ENCODE measurements at places on chromosomes 5 and 9. TPM values are rescaled to one million over a fixed set of nuclear protein-coding genes. Genes with fewer than 3 reads are reported as not detected.

DNA sequence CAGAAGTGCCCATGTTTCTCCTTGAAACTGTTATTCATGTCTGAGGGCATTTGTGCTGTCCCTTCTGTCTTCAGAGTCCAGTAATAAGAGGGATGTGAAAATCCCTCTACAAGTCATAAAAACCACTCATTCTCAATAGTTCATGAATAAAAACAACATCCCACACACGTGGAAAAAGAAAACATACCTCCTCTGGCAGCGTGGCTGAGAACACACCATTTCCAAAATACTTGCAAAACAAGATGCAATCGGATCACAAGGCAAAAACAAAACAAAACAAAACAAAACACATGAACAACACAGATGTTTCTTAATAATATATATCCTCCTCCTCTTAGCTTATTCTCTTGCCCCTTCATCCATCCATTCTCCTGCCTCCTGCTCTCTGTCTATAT, 71.0 kb upstream of the EQTN start:
- H3K27me3 ChIP-seq = peaks cover 3% of the 10 kb centered on the region
- H3K4me3 ChIP-seq = no peak overlapping the region
- peak overlapping the region; percentile 9 for H3K27ac ChIP-seq
- H3K4me1 ChIP-seq = peaks cover 32% of the 10 kb centered on the region

GRCh38 chr5:176611435-176611834, 1.5 kb upstream of the GPRIN1 start:
- DNase-seq = peak; percentile 53
- H3K27ac ChIP-seq = no peak overlapping the region
- peaks cover 20% of the 10 kb centered on the region for H3K4me1 ChIP-seq

DNA sequence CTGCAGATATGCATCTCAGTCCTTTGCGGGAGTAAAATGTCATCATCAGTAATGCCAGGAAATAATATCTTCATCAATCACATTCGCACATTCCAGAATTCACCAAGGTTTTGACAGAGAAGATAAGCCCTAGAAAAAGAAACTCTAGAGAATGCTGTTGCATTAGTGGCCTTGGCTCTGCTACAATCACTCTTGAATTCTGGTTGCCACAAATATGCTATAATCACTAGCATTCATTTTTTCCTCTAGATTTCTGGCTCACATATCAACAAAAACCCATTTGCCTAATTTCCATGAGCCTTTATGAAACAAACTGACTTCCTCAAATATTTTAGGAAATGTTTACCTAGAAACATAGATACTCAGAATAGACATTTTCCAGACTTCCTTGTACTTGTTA, 653.4 kb downstream of the ANXA1 start:
- H3K4me1 ChIP-seq = no peaks in the 10 kb centered on the region
- DNase-seq = no peak
- H3K4me3 ChIP-seq = no peak overlapping the region
- H3K27ac ChIP-seq = no peak overlapping the region
- H3K27me3 ChIP-seq = no peaks in the 10 kb centered on the region

GRCh38 chr9:110890416-110890815, 147.9 kb downstream of the LPAR1 start:
- no peaks in the 10 kb centered on the region for H3K4me1 ChIP-seq
- H3K36me3 ChIP-seq = no peaks in the 10 kb centered on the region
- H3K4me3 ChIP-seq = no peak overlapping the region
- DNase-seq = no peak
- H3K27me3 ChIP-seq = no peaks in the 10 kb centered on the region
- H3K27ac ChIP-seq = no peak overlapping the region

- DNase-seq = no peak
- H3K36me3 ChIP-seq = no peaks in the 10 kb centered on the region
- H3K4me1 ChIP-seq = no peaks in the 10 kb centered on the region
- no peak overlapping the region for H3K27ac ChIP-seq
- no peak overlapping the region for H3K4me3 ChIP-seq
- H3K27me3 ChIP-seq = peaks cover 4% of the 10 kb centered on the region
These were observed 99.5 kb upstream of the FBXL17 start for GRCh38 chr5:108481355-108481931.

GRCh38 chr5:114830114-114830513, 339.6 kb downstream of the TRIM36 start:
- H3K27me3 ChIP-seq = no peaks in the 10 kb centered on the region
- H3K27ac ChIP-seq = no peak overlapping the region
- no peaks in the 10 kb centered on the region for H3K36me3 ChIP-seq
- no peaks in the 10 kb centered on the region for H3K4me1 ChIP-seq
- DNase-seq = no peak

DNA sequence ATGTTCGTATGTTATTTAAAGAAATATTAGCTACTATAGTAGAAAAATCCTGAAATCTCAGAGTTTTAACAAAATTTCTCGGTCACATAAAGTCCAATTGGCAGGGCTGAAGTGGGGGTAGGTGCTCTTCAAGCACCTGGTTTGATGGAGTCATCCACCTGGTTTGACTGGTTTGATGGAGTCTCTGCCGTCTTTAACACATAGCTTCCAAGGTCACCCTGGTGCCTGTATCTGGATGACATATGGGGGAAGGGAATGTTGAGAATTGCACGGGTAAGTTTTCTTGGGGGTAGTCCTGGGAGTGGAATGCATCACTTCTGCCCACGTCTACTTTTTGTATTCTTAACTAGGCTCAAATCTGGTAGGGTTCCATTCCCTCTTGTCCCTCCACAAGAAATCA, 351.2 kb downstream of the SH3GL2 start:
- H3K4me1 ChIP-seq = no peaks in the 10 kb centered on the region
- no peak for DNase-seq
- no peaks in the 10 kb centered on the region for H3K36me3 ChIP-seq
- no peak overlapping the region for H3K27ac ChIP-seq
- H3K4me3 ChIP-seq = no peak overlapping the region
- no peaks in the 10 kb centered on the region for H3K27me3 ChIP-seq

TLR4 gene
- not detected for total RNA-seq

SLC36A2 gene
- not detected for total RNA-seq

MFAP3 gene
- total RNA-seq = 24.3 TPM

PPP3R2 gene
- not detected for total RNA-seq
